Testis (tissue), 5 donors: ENCODE measurements at places on chromosomes 1 and 21.

- no peak overlapping the region for H3K4me3 ChIP-seq
- no peak overlapping the region for H3K27ac ChIP-seq
- H3K4me1 ChIP-seq, result no peaks in the 10 kb centered on the region
- no peaks in the 10 kb centered on the region for H3K36me3 ChIP-seq
- no peaks in the 10 kb centered on the region for H3K27me3 ChIP-seq
- DNase-seq, result no peak
These were observed 44.4 kb downstream of the ZNF697 start for GRCh38 chr1:119603695-119604094.

- no peaks in the 10 kb centered on the region for H3K36me3 ChIP-seq
- no peak for DNase-seq
- H3K4me3 ChIP-seq, result no peak overlapping the region
- no peak overlapping the region for H3K27ac ChIP-seq
- H3K27me3 ChIP-seq, result no peaks in the 10 kb centered on the region
- H3K4me1 ChIP-seq, result no peaks in the 10 kb centered on the region
These were observed 9.6 kb downstream of the DUSP23 start for GRCh38 chr1:159790237-159790917.

- H3K36me3 ChIP-seq, result no peaks in the 10 kb centered on the region
- H3K27ac ChIP-seq, result peak overlapping the region; percentile 92
- peaks cover 30% of the 10 kb centered on the region for H3K4me1 ChIP-seq
- peak; percentile 98 for DNase-seq
These were observed 61.3 kb downstream of the FAAP20 start for GRCh38 chr1:2133039-2133878.

DNA sequence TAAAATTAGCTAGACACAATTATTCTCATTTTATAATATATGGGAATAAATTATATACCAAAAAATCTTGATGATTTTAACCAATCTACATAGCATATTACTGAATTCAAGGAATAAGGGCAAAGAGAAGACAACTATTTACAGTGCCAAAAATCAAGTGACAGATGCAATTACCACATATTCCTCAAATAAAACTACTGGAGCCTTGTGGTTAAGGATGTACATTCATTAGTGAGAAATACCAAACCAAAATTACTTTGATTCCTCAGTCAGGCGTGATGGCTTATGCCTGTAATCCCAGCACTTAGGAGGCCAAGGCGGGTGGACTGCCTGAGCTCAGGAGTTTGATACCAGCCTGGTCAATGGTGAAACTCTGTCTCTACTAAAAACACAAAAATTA lies 68.8 kb upstream of the RBM34 start:
- H3K27ac ChIP-seq, result no peak overlapping the region
- no peaks in the 10 kb centered on the region for H3K27me3 ChIP-seq
- no peak for DNase-seq
- H3K4me3 ChIP-seq, result no peak overlapping the region
- no peaks in the 10 kb centered on the region for H3K4me1 ChIP-seq

GRCh38 chr1:86150553-86151055 lies 6.0 kb downstream of the COL24A1 start:
- H3K4me3 ChIP-seq, result no peak overlapping the region
- no peaks in the 10 kb centered on the region for H3K36me3 ChIP-seq
